ENCODE measurements at places on chromosomes 5 and 9. TPM values are rescaled to one million over a fixed set of nuclear protein-coding genes. Genes with fewer than 3 reads are reported as not detected.

OGN gene
- not detected for total RNA-seq

SYK gene
- total RNA-seq: not detected

F2RL2 gene
- total RNA-seq: 0.16 TPM

ADRA1B gene
- total RNA-seq: under 0.01 TPM

PCDHB9 gene
- 0.31 TPM for total RNA-seq

ADAMTS2 gene
- total RNA-seq: 0.88 TPM

IL4 gene
- not detected for total RNA-seq

ACOT12 gene
- not detected for total RNA-seq

Measured in bladder microvascular endothelial cell (primary cell).